ENCODE measurements at places on chromosomes 1 and 21.

GRCh38 chr1:171213559-171214454 lies 28.7 kb downstream of the FMO2 start:
- DNase-seq, result no peak

DNA sequence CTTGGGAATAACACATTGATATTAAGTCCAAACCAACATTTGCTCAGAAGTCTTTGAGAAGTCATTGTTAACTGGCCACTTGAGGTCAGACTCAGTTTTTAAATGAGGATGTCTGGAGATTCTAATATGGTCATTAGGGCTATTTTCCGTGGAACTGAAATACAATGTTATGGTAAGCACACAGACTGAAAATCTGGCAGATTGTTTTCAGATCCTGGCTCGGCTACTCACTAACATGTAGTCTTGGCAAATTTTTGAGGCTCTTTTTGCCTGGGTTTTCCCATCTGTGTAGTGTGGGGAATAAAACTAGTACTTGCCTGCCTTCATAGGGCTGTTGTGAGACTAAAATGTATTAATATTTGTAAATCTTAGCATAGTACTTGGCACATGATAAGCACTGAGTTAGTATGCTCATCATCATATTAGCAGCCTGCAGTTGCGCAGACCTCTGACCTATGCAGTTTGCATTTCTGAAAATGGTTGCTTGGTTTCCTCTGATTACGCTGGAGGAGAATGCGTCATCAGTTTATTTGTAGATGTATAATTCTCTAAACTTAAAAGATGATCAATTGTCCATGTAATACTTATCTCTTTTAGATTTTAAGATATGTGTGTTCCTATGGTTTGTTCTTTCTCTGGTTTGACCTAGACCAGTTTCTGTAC lies 100.8 kb downstream of the C1orf21 start:
- DNase-seq, result no peak

DNA sequence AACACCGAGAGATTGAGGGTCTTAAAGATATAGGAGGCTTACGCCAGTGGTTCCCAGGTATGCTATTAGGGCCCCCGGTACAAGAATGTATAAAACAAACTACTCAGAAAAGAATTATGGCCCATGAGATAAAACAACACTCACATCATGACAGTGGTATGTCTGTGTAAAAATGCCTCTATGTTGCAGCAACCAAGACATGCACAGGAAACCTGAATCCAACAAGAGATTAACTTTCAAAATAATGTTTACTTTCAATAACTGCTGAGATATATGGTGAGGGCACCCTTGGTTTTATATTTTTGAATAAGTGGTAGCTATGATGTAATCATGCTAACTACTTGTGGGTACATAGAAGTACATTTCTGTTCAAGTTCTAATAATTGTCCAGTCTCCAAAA lies 74.9 kb downstream of the PUM1 start:
- no peak for DNase-seq

DNA sequence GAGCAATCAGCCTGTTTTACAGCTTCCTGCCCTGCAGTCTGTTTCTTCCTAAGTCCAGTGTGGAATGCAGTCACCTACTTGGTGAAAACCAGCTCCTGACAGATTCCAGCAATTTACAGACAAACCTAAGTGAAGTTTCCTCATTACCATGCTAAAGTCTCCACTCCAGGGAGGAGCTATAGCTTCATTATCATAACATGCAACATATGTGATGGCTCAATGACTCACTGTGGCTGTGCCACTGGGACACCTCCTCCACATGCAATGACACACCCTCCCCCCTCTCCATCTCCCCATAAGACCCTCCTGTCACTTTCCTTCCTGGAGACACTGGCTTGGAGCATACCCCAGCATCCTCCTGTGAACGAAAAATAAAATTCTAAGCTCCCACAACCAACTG lies 125.2 kb downstream of the MAP3K21 start:
- no peak for DNase-seq

DNA sequence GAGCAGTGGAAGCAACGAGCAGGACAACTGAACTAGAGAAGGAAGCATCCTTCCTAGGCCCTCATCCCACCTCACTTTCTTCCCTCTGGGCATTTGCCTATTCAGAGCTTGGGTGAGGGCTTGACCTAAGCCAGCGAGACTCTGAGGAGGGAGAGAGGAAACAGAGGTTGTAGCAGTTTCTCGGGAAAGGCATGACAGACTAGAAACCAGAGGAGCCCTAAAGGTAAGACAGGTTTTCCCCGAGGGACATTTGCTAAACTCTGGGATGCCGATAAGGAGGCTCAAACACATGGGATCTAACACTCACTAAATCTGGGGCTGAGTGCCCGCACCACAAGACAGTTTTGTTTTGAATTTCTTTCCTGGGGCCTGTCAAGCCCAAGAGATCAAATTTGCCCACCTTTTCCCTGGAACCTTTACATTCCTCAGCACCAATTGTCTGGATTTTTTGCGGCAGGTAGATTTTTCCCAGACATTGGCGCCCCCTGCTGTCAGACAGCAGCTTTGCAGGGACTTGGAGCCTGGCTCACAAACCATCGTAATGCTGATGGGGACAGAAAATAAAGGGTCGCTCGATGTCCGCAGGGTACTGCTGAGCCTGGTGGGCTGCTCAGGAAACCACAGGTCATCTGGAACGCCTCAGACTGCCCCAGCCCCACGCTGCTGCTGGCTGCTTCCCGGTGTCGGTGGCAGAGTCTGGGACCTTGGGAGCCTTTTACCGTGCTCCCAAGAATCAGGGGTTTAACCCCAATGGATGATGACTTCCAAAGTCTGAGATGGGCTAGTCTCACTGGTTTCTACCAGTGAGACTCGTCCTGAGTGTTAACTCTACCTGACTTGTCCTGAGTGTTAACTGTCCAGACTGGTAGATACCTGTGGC lies 23.4 kb upstream of the TSPAN2 start:
- DNase-seq, result no peak

DNA sequence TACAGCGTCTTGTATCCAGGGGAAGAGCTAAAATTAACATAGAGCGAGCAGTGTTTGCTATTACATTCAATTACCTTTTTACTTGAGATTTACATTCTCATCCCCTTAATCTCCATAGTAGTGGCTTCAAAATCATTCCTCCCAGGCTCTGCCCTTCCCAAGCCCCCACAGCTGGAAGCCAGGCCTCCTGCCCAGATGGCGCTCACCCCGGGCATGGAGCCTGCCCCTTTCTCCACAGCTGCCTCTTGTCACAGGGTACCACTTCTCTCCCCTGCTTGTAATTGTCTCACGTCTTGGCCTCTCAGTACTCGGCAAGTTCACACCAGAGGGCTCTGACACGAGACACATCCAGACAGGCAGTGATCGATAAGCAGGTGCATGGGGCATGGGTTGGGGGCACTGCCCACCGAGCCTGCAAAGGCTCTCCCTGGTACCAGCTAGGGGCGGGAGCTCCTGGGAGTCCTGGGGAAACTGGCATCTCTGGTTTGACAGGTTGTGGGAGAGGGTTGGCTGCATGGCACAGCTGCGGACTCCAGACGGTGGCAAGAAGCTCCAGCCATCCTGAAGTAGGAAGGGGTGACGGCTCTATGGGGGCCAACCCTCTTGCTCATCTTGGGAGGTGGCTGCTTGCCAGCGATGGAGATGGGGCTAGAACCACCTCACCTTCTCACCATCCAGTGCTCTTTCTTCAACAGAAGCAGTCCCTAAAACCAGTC lies 20.1 kb downstream of the CASZ1 start:
- DNase-seq, result no peak

- DNase-seq, result no peak
These were observed 6.1 kb downstream of the PTPN7 start for GRCh38 chr1:202154148-202154765.

- DNase-seq, result no peak
These were observed 85.8 kb downstream of the MRPS6 start for GRCh38 chr21:34158866-34159835.

DNA sequence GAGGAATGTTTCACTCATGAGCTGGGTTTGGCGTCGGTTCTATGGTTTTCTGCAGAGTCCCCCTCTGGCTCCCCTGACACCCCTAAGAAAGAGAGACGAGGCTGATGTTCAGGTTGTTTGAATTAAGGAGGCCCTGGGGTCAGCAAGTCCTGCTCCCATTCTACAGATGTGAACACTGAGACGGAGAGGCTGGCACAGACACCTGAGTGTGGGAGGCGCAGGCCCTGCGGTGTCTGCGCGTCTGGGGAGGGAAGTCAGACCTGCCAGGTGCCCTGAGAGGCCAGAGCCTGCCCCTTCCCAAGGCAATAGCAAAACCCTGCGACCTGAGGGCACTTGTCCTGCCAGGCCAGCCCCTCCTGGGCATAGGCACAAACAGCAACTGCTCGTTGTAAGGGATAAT lies 47.7 kb downstream of the MEGF6 start:
- no peak for DNase-seq
